Substantia nigra (tissue), 51 donors: ENCODE measurements at places on chromosomes 16 and 17.

GRCh38 chr17:9331279-9332131, 244.1 kb downstream of the STX8 start:
- DNase-seq, result no peak

GRCh38 chr17:36149296-36149820, 27.1 kb downstream of the TBC1D3B start:
- no peak for DNase-seq

- no peak for DNase-seq
These were observed 67.3 kb upstream of the PLCG2 start for GRCh38 chr16:81711657-81712319.

GRCh38 chr17:65039336-65039988, 17.1 kb downstream of the GNA13 start:
- DNase-seq, result no peak
